Tracheal epithelial cell (primary cell): ENCODE measurements at places on chromosomes 2 and 18. TPM values are rescaled to one million over a fixed set of nuclear protein-coding genes. Genes with fewer than 3 reads are reported as not detected.

The HMSD gene
- total RNA-seq: under 0.01 TPM in 1 of 2 replicates, not detected in the other

The LYPD6 gene
- 0.43 and 1.7 TPM in 2 replicates for total RNA-seq

The MC4R gene
- total RNA-seq: not detected in 2 replicates

The TMEM200C gene
- under 0.01 TPM in 1 of 2 replicates, not detected in the other for total RNA-seq

The C2orf78 gene
- total RNA-seq: not detected in 2 replicates
